ENCODE measurements at places on chromosomes 5 and 9.

GRCh38 chr5:112227911-112228631 lies 191.0 kb downstream of the EPB41L4A start:
- DNase-seq: no peak

- DNase-seq: no peak
These were observed 123.9 kb downstream of the EHMT1 start for GRCh38 chr9:137742698-137743097.

DNA sequence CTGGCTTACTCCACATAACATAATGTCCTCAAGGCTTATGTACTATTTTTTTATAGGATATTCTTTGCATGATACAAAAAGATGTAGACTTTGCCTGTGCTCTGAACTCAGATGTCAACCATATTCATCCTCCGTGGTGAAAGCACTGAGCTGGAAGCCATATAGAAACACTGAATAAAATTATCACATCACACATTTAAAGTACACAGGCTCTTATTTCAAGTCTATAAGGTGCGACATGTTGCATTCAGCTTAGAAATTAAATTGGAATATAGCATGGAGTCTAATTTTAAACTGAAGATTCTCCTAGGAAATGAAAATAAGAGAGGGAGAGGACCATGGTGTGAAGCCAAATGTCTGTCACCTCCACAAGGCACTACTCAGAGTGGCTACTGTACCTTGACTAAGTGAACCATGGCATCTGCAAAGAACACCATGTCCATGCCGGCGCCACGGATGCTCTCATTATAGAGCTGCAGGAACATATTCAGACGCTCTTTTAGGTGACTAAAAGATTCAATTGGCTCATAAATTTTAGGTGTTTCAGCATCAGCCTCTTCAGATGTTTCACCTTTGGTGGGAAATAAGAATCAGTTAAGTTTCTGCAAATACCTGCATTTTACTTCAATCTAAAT lies 158.6 kb downstream of the DNAH5 start:
- no peak for DNase-seq

DNA sequence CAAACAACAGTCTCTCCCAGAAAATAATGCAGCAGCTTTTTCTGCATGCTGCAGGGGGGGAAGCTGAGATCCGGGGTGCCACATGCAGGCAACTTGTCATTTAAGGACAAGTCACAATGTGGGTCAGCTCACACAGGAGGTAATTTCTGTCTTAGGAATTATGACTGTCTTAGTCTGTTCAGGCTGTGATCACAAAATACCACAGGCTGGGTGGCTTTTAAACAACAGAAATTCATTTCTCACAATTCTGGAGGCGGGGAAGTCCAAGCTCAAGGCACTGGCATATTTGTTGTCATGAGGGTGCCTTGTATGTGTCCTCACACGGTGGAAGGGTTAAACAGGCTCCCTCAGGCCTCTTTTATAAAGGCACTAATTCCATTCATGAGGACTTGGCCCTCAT lies 127.7 kb downstream of the DIRAS2 start:
- DNase-seq: no peak

GRCh38 chr9:135001526-135001925 lies 83.8 kb upstream of the FCN1 start:
- DNase-seq: no peak

- no peak for DNase-seq
These were observed 24.2 kb downstream of the HMCN2 start for GRCh38 chr9:130289711-130290241.

DNA sequence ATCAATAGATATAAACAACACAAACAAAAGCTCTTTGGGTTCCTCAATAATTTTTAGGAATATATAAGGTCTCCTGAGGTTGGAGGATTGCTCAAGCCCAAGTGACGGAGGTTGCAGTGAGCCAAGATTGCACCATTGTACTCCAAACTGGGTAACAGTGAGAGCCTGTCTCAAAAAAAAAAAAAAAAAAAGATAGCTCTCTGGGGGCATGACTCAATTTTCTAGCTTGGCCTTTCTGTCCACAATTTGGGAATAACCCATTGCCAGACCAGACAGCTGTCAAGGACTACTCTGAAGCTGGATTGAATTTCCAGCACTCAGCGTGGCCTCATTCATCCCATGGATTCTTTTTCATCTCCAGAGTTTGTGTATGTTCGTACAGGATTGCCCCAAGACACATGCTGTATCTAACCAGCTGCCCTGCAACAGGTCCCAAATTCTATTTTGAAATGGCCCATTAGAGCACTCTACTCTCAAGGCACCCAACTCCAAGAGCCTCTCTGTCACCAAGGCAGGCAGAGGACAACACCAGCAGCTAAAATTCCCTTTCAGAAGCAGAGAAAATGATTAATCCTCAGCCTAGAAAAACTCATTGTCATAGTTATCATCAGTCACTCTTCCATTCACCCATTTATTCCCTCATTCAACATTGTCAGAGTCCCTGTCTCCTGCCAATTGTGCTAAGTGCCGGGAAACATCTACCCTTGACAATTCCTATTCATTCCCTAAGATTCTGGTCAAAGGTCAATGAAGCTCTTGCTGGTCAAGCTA lies 8.7 kb downstream of the FAM193B start:
- no peak for DNase-seq

DNA sequence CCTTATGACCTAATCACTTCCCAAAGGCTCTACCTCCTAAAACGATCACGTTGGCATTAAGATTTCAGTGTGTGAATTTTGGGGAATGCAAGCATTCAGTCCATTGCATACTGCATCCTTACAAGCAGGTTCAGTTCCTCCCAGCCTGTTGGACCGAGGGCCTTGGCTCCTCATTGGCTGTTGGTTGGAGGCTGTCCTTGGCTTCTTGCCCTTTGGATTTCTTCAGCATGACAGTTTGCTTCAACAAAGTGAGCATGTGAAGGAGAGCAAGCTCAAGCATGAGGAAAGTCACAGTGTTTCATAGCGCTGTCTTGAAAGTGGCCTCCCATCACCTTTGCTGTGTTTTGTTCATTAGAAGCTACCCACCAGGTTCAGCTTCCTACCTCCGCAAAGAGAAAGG lies 109.5 kb downstream of the GADD45G start:
- no peak for DNase-seq

- no peak for DNase-seq
These were observed 524 bp downstream of the FUBP3 start for GRCh38 chr9:130579738-130580463.

DNA sequence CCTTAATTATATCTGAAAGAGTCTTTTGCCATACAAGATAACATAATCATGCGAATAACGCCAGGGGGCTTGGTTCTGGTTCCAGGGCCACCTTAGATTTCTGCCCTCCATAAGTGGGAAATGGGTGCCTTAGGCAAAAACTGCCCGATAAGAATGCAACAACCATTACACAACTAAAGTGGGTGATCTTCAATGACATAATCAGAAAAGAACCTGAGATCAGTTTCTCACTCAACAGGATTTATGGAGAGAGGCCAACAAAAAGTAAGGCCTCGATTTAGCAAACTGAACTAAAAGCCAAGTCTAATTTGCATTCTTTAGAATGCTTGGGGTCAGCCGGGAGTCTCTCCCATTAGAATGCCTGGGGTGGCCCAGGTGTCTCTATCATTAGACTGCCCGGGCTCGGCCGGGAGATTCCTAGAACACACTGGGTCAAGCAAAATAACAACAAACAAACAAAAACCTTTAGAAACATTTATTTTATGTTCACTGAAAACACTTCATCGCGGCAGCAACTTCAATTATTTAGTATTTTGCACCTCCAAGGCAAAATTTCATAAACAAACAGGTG lies 194.8 kb downstream of the AUH start:
- no peak for DNase-seq

Data from GM12864 (cell line).